ENCODE measurements at places on chromosomes 2 and 18.

DNA sequence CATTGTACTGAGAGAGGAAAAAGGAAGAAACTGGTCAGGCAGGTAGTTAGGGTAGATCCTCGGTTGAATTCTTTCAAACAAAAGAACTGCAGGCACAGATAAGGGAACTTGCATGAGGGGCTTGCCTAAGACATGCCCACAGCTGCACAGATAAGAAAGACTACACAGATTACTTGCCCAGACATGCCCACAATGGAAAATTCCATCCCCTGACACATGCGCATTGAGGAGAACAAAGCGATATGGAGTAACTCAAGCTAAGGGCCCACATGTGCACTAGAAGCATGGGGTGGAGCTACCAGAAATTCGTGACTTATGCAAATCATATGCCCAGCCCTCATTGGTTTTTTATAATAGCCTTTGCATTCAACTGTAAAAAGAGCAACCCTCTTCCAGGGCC lies 181.3 kb upstream of the ZNF521 start:
- no peak for DNase-seq

- no peak for DNase-seq
Measured at GRCh38 chr18:22473366-22473765, 55.7 kb upstream of the CTAGE1 start.

DNA sequence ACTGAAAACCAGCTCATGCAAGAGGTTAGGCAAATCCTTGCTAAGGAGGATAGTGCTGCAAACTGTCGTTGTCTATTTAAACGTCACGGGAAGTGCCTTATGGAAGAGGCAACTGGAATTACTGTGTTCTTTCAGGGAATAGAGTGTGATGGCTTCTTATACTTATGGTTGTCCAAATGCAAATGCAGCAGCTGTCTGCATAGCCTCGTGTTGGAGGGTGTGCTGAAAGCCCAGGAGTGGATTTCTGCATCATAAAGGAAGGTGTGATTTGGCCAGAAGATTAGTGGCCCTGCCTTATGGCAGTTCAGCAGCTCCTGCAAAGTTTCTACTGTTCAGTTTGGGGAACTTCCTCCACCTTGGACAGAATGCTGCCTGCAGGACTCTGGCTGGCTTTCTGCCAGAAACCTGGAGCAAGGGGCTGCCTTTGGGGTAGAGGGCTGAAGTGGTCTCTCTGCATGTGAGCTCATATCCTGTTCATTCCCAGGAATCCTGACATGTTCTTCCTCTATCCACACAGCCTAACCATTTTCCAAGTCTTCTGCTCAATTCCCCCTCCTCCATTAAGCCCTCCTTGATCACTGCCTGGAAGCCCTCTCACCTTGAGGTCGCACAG lies 321.2 kb upstream of the CXCR4 start:
- DNase-seq: no peak

GRCh38 chr2:120461092-120461491 lies 115.2 kb downstream of the INHBB start:
- no peak for DNase-seq

GRCh38 chr2:161905389-161906046 lies 168.5 kb downstream of the DPP4 start:
- peak; percentile 2 for DNase-seq

DNA sequence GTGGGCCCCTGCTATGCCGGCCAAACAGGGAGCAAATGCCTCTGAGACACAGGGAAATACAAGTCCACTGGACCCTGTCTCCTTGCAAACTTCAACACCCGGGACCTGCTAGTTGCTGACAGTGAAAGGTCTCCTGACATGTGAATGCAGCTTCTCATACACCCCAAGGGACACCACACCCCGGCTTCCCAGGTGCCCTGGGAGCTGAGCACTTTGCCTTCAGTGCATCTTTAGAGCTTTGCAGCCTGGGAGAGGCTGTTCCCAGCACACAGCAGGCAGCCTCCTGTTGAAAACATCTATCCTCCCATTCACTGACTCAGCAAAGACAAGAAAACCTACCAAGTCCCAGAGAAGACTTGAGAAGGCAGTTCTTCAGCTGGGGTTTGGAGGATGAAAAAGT lies 143.4 kb downstream of the COL6A3 start:
- DNase-seq: no peak

- peak; percentile 71 for DNase-seq
Measured at GRCh38 chr2:150528861-150529801, 41.7 kb upstream of the RND3 start.

DNA sequence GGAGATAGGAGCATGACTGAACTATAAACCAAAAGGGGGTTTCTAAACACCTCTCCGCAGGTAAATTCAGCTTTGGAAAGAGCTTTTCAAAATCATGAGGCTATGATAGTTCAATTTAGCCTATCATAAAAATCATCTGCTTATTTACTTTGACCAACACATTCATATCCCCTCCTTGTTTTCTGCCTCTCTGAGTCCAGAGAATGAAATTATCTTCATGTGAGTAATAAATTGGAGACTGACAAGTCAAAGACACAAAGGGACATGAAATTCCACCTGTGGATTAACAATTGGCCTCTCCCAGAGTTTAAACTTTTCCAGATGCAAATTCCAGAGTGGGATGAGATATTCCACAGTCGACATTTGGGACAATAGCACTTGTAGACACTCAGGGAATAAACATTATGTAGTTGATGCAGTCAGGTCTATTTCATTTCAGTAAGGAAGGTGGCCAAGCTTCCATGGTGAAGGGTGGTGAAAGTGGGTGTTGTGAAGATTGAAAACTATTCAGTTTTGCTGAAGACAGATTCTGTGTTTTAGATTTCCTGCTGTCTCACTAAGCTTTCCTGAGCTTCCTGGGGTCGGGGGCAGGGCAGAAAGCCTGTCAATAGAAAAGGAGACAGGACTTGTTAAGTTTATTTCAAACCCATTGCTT lies 84.7 kb downstream of the CDC42EP3 start:
- no peak for DNase-seq

GRCh38 chr2:62941413-62941812 lies 109.2 kb upstream of the OTX1 start:
- DNase-seq: no peak

DNA sequence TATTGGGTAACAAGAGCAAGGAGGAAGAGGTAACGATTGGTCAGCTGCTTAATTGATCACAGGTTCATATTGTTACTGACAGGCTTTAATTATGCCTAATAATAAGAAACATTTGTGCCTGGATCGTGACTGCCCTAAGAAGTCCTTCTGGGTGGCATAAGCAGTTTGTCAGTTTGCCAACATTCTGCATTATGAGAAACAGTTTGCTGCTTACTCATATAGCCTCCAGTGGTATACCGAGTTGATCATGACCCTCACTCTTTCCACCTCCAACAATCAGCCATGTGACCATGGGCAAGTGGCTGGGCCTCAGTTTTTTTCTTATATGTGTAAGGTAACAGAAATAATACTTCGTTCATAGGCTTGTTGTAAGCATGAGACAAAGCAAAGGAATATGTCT lies 96.6 kb upstream of the CABLES1 start:
- DNase-seq: peak; percentile 93

DNA sequence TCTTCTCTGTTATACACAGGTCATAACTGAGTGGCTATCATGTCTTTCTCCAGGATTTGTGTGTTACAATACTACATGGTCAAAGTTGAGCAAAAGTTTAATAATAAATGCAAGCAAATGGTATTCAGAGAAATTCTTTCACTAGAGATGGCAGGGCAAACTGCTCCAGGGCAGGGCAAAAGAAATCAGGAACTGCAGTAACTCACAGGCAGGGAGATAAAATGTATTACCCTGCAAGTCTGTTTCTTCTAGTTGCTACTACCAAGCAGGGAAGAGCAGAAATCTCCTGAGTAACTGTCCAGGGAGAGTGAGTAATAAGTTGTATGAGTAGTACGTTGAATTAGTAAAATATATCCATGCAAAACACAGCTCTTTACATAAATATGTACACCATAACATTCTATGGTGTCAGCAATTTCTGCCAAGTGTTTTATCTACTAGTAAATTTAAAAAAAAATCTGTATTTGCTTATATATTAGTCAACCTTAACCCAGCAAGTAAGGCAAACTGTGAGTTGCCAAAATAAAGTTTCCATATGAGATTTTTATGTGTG lies 404.1 kb downstream of the ZEB2 start:
- DNase-seq: no peak

- no peak for DNase-seq
Measured at GRCh38 chr18:64714086-64714485, 565.2 kb upstream of the LINC00305 start.

- DNase-seq: no peak
Measured at GRCh38 chr2:60317844-60318243, 235.6 kb downstream of the BCL11A start.

GRCh38 chr2:219916726-219917440 lies 289.5 kb downstream of the SLC4A3 start:
- DNase-seq: no peak

DNA sequence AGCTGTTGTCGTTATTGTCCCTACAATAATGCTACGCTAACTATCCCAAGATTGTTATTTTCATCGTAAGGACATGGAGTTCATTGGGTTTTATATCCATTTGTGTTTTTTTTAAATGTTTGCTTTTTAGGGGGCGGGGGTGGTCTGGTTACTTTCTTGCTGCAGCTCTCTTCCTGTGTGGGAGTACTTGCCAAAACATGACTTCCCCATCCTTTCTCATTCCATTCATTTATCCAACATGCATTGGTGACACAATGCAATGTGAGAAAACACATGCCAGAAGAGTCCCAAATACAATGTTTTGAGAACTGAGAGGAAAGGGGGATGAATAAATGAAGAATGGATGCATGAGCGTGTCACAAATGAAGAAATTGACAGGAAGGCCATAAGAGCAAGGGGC lies 55.9 kb downstream of the E2F6 start:
- DNase-seq: no peak

DNA sequence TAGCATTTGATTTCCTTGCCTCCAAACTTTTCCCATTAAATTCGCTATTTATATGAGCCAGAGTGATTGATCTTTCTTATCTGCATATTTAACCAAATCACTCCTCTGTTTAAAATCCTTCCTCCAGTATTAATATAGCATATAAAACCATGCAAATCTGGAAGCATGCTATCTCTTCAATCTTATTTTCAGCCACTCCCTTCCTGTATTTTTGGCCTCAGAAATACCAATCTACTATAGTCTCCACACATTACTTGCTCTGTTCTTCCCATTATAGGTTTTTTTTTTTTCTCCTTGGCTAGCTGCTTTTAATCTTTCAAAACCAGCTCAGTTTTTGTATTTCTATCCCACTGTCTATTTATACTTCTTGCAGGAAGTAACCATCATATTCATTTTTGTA lies 19.1 kb downstream of the MAP2 start:
- DNase-seq: no peak

DNA sequence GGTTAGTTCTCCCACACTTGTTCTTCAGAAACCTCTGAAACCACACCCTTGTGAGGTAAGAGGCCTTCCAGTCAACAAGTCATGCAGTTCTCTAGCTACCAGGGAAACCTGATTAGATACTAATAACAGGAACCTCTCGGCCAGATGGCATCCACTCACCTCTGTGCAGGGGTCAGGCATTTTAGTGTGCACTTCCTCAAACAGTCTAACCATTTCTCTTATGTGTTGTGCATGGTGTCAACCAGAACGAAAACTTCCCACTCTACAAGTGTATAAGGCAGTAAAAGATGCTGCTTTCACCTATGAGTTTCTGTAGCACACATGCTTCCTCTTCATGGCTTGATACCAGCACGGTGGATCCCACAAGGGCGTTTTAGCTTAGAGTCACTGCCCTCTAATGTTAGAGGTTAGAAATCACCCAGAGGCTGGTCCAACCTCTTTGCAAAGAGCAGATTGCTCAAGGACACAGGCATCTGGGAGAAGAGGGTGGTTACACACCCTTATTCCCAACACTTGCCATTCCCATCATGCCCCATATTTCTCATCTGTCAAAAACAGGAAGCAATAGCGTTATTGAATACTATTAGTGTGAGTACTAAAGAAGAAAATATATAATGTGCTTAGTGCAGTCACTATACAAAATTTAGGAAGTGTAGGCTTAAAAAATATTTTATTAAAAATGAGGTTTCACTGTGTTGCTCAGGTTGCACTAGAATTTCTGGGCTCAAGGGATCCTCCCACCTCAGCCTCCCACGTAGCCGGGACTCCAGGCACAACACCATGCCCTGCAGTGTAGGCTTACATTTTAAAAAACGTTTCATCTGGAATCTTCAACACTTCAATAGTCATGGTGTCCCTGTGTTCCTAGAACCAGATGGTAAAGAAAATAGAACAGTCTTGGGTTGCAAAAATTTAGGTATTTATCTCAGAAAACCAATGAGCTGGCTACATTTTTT lies 34.5 kb upstream of the RAB31 start:
- peak; percentile 35 for DNase-seq

GRCh38 chr2:12587729-12588522 lies 128.8 kb upstream of the TRIB2 start:
- DNase-seq: peak; percentile 77

GRCh38 chr2:189959450-189959849 lies 103.1 kb downstream of the MSTN start:
- no peak for DNase-seq

- no peak for DNase-seq
Measured at GRCh38 chr2:186688813-186689212, 5.0 kb upstream of the FAM171B start.

- DNase-seq: no peak
Measured at GRCh38 chr2:60480089-60480773, 73.2 kb downstream of the BCL11A start.

DNA sequence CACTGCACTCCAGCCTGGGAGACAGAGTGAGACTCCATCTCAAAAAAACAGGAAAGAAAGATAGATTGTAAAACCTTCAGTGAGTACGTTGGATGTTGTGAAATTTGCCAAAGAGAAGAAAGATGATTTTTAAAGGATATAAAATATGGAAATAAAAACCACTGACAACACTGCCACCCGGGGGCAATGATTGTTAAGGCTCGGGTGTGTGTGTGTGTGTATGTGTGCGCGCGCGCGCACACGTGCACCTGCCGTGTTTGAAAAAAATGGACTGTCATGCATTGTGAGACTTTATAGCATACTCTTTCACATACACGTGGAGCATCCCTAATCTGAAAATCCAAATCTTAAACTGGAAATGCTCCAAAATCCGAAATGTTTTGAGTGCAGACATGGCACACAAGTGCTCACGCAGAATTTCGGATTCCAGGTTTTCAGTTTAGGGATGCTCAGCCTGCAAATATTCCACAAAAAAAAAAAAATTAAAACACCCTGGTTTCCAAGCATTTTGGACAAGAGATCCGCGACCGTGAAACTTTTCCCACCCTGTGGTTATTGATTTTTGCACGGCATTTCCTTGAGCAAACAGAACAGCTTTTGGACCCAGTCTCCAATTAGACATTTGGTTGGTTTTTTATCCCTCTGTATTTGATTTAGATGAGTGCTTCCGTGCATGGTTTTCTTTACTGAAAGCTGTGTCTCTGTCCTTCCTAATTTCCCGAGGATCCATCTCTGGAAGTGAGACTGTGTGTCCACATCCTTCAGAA lies 269.2 kb downstream of the AGAP1 start:
- no peak for DNase-seq

Data from AG09319 (cell line).